Stimulated activated CD4-positive, alpha-beta T cell treated with anti-CD3 and anti-CD28 coated beads, Interleukin-12 subunit alpha, Interleukin-12 subunit beta, amount 100 ng/mL, for 4 hours (primary cell): ENCODE measurements at places on chromosomes 13 and 19.

GRCh38 chr13:79782541-79783205 lies 301.7 kb downstream of the NDFIP2 start:
- no peak for DNase-seq

GRCh38 chr19:8361921-8362793 lies 1.8 kb upstream of the ANGPTL4 start:
- DNase-seq: no peak

GRCh38 chr19:15196360-15197005 lies 4.3 kb downstream of the NOTCH3 start:
- no peak for DNase-seq

DNA sequence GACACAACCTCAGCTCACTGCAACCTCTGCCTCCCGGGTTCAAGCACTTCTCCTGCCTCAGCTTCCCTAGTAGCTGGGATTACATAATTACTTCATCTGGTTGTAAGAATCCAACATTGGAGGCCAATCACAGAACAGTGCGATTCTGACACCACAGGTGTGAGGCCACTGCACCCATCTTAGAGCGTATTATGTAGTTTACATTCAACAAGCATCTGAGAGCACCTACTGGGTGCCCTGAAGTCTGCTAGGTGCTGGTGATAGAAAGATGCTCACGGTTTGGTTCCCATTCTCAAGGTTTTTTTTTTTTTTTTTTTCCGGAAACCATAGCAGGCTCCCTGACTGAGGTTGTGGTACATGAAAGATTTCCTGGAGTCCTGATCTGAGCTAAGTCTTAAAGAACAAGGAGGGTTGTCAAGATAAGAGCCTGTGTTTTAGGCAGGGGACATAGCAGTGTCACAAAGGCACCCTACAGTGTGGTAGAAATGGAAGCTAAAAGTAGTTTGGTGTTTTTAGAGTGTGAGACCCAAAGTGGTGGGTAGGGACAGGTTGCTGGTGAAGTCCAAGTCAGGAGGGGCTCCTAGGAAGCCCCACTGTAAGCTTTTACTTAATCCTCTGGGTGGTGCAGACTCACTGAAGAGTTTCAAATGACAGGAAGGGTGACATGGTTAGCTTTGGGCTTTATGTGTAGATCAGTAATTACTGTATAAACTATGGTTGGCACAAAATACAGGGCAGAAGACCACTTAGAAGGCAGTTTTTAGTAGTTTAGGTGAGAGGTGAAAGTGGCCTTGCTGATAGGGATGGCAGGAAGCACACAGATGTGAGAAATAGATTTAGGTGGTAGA lies 15.2 kb downstream of the SAE1 start:
- DNase-seq: no peak

DNA sequence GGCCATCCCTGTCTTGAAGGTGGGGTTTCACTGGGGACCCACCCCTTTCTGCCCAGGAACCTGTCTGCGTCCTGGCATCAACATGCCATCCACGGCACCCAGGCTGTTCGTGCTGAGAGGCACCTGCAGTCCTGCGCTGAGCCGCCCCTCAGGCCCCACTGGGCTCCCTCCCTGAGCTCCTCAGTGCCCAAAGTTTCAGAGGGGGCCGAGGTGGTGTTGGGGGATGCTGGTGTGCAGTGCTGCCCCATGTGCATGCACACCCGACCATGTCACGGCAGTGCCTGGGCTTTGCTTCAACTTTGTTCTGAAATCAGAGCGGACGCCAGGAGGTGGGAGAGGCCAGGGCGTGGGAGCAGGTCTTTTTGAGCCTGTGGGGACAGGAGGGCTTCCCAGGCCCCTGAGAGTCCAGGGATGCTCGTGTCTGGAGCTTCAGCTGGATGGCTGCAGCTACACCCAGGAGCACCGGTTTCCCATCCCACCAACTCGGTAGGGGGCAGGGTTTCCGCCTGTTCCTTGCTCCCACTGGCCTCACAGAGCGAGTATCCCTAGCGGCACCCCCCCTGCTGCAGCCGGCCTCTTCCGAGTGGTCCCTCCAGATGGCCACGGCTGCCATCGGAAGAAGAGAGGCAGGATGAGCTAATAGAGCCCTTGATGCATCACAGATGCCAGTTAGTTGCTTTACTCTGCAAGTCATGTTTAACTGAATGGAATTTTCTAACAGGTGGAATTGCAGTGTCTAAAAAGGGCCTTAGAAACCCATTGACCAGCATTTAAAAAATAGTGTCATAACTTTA lies 44.0 kb downstream of the WDFY2 start:
- DNase-seq: no peak

GRCh38 chr13:102771298-102772041 lies 2.1 kb downstream of the TEX30 start:
- no peak for DNase-seq

DNA sequence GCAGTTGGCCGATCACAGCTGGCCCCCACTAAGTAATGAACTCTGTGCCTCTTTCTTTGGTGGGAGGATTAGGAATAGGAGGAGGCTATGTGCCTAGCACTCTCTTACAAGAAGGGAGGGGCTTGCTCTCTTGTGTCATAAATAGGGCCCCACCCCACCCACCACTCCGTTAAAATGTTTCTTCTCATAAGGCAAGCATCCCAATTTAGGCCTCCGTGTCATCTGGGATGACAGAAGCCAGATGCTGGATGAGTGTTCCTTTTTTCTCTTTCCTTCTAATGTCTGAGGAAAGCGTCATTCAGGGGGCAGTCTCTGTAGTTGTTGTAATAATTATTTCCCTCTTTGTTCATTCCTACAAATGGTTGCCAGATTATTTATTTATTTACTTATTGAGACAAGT lies at the start of gene LIPE:
TSS of gene LIPE (minus strand) at position 76 of the 400 bp plus-strand sequence. CDS start 239 bp downstream, outside the sequence.
- DNase-seq: no peak

- DNase-seq: no peak
These were observed 234.7 kb downstream of the RBM26 start for GRCh38 chr13:79171141-79172061.

GRCh38 chr13:31477961-31478360 lies 261.4 kb upstream of the RXFP2 start:
- DNase-seq: no peak

GRCh38 chr13:21124852-21125251 lies 51.5 kb downstream of the SKA3 start:
- no peak for DNase-seq

DNA sequence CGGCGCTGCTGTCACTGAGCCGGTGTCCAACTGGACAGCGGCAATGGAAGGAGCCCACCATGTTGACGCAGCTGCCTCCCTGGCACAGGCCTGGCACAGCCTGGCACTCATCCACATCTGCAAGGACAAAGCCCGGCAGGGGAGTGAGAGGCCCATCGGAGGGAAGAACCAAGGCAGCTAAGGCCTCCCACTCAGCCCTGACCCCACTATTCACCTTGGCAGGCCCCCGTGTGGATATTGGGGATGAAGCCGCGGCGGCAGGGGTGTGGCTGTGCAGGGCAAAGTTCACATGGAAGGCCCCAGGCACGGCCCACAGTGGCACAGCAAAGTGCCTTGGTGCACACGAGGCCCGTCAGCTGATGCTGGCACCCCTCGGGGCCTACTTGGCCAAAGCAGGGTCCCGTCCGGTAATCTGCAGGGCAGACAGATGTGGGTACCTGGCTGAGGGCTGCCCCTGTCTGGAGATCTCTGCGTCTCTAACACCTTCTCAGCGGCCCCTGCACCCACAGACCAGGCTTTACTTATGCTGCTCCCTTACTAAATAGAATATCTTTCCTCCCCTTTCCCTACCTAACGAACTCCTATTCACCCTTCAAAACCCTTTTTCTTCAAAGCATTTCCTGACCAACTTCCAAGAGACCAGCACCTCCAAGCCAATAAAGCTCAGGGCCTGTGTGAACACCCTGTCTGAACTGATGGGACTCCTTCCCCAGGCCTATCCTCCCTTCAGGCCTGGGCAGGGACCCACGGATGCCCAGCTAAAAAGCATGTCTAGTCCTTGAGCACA lies 7.5 kb downstream of the FBN3 start:
- DNase-seq: no peak

GRCh38 chr19:12792051-12792852 lies 966 bp downstream of the JUNB start:
- DNase-seq: peak; percentile 71

GRCh38 chr19:12985049-12985776 lies 10.1 kb upstream of the NFIX start:
- DNase-seq: no peak
